Brain microvascular endothelial cell (primary cell): ENCODE measurements at places on chromosomes 3 and 15.

DNA sequence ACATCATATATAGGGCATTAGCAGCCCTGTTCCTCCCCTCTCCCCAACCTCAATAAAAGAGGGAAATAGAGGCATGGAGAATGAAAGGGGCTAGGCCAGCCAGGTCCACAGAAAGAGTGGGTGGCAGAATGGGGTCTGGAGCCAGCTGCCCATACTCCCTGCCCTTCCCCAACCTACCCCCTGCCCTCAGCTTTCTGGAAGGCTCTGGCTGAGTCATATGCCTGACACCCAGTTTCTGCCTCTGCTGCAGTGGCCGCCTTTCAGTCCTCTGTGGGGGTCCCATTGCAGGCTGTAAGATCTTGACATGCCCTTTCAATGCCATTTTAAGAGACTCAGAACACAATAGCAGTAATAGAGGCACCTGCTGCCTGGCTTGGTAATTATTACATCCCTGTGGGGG is 95.7 kb downstream of the LINGO1 start:
- DNase-seq = no peak

DNA sequence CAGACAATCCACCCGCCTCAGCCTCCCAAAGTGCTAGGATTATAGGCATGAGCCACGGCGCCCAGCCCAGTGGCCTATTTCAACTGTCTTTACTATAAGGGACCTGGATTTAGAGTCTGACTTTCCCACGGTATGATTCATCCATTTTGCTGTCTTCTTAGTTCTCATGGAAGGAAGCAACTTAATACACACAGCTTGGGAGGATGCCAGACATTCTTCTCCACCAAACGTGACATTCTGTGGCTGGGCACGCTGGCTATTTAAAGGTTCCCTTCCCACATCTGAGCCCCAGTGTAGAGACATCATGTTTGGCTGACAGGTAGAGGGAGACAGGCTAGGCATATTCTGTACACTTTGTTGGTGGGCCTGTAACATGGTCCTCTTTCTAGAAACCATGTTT is 26.2 kb downstream of the FAM43A start:
- peak; percentile 99 for DNase-seq

DNA sequence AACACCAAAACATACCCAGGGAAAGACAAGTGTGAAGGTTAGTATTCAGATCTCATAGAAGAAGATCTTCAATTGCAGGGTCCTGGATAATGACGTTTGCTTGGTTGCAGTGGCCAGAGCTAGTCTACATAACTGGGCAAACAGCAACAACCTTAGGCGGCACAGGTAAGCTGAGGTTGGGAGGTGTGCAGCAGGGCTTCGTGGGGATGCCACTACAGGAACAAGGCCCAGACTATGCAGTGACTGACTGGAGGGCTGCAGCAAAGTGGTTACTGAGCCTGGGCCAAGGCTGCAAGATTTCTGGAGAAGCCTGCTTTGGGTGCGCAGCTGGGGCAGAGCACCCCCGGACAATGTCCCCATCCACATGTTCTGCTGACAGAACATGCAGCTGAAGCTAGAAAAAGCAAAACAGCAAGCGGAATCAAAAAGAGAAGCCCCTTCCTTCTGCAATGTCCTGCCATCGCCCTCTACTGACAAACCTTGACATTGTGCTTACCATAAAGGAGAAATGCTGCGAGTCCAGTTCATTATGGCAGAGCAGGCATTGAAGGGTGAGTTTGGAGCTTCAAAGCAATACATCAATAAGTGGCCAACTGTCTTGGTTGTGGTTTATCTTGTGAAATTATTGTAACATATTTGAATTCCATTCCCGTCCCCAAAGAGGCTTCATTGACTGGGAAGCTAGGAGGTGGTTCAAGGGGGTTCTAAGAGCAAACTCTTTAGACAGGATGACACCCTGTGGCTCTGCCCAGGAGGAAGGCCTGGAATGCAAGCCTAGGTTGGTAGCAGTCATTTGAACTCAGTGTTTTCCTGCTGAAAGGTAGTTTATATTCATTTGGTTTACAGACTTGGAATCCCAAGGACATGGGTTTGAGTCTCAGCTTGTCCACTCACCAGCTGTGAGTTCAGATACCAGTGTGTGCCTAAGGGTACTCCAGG is 217.0 kb downstream of the PDCD6IP start:
- no peak for DNase-seq

- no peak for DNase-seq
Observed at GRCh38 chr3:156552973-156553372, 1.9 kb downstream of the SSR3 start.

GRCh38 chr15:32096213-32096612 is 65.9 kb downstream of the CHRNA7 start:
- no peak for DNase-seq

GRCh38 chr3:99803297-99803696 is 14.4 kb upstream of the CMSS1 start:
- no peak for DNase-seq
